IPS DF 6.9 (cell line): ENCODE measurements at places on chromosomes 4 and X.
A peak's percentile ranks its signal among the peaks of the same experiment; 100 is the strongest.

DNA sequence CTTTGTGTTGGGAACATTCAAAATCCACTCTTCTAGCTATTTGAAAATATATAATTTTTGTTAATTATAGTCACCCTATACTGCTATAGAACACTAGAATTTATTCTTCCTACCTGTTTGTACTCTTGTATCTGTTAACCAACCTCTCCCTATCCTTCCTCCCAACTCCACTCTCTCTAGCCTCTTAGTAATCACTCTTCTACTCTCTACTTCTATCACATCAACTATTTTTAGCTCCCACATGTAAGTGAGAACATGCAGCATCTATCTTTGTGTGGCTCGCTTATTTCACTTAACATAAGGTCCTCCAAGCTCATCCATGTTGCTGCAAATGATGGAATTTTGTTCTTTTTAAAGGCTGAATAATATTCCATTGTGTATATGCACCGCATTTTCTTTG, 537.3 kb downstream of the MID1IP1 start:
- DNase-seq = no peak

DNA sequence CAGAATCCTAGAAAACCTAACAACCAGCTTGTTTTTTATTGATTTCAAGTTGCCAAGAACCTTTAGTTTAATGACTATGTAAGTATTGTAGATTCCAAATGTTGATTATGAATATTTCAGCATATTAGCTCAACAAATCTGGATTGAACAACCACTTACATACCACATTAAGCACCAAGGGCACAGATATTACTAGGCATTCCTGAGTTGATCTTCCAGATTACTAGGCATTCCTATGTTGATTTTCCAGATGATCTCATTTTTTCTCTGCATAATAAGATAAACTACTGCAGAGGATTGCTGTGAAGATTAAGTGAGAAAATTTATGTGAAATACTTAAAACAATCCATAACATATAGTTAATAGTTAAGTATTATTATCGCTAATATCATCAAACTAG, 17.4 kb upstream of the DCAF8L1 start:
- DNase-seq = no peak

- DNase-seq = no peak
Observed at GRCh38 chrX:148382983-148383382, 117.4 kb upstream of the AFF2 start.

- DNase-seq = no peak
Observed at GRCh38 chr4:11426003-11426402, 2.7 kb downstream of the HS3ST1 start.

- DNase-seq = no peak
Observed at GRCh38 chrX:123108513-123109427, 75.3 kb upstream of the GRIA3 start.

DNA sequence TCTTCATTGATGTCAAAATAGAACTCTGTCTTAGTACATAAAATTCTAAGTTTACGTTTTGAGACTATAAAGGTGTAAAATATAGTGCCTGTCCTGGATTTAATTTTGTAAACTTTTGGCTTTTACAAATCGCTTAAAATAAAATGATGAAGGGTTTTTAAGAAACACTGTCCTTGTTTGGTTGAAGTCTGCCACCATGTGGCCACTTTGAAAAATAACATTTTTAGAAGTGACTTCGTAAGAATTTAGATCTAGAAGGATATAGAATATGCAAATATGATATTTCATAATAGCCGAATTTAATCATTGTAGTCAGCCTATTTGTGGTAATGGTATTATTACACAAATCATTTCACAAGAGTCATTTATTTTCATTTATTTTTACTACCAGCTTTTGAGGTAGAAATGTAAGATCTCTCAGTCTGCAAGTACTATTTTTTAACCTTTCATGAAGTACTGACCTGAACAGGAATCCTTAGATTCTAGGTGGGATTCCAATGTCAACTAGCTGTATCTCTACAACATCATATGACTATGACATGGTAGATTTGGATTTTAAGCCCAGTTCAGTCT, 31.0 kb upstream of the FAT4 start:
- no peak for DNase-seq

DNA sequence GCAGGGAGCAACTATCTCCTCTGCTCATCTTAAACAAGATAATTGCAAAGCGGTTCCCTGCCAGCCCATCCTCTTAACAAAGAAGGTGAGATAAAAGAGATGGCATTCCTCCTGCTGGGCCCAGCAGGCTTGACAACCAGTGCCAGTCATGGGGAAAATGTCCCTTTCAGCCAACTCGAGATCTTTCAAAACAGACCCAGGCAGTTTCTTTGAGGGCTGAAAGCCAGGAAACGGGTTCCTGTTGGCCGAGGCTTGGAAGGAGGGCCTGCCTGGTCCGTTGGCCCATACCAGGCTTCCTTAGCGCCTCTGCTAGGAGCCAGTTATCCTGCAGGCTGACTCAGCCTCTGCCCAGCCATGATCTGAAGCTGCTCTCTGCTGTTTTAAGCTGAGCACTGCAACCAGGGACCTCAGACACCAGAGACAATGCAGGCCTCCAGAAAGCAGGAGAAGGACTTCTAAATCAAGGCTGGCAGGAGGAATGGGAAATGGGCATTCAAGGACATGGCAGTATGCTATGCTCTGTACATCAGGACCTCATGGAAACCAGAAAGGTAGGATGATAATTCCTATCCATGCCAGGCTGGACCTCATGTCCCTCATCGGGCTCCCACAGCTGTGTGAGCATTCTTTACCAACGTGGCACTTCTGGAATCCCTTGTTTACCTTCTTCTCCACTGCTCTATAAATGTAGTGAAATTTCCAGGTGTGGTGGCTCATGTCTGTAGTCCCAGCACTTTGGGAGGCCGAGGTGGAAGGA, 42.4 kb upstream of the SLC2A9 start:
- DNase-seq = peak; percentile 25

GRCh38 chr4:88296413-88297211, 12.3 kb upstream of the PPM1K start:
- DNase-seq = no peak

- DNase-seq = no peak
Observed at GRCh38 chr4:123624959-123625358, 228.4 kb downstream of the SPRY1 start.
